ENCODE measurements at places on chromosomes 11 and 22.

- DNase-seq, result no peak
Measured at GRCh38 chr22:17969701-17970113, 54.7 kb downstream of the MICAL3 start.

DNA sequence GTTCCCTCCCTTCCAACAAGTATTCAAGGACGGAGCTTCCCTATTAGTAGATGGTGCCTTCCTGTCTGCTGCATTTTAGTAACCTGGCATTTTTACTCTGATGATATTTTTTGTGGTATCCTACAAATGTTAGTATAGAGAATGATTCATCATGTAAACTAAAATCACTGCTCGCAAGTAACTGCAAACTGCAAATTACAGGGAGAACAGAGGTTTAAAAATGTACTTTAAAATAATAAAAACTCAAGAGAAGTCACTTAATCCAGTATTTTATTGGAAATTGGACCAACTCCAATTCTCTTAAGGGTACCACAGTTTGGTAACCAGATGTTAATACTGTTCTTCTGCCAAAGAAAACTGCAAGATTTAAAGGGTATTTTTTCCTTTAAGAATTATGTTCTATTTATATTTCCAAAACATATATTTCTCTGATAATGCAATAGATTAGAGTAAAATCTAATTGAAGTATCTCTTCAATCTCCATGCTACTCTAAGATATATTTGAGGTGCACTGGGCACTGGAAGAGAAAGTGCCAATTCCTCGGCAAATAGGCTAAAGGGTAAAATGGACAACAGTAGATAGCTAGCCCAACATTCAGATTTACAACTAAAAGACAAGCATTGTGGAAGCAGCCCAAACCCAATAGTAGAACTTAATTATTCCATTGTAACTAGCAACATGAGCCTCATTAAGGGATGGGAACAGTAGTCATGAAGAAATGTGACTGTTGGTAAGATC lies 298.0 kb downstream of the TTC28 start:
- no peak for DNase-seq

- no peak for DNase-seq
Measured at GRCh38 chr11:118620529-118621070, 13.2 kb downstream of the PHLDB1 start.

DNA sequence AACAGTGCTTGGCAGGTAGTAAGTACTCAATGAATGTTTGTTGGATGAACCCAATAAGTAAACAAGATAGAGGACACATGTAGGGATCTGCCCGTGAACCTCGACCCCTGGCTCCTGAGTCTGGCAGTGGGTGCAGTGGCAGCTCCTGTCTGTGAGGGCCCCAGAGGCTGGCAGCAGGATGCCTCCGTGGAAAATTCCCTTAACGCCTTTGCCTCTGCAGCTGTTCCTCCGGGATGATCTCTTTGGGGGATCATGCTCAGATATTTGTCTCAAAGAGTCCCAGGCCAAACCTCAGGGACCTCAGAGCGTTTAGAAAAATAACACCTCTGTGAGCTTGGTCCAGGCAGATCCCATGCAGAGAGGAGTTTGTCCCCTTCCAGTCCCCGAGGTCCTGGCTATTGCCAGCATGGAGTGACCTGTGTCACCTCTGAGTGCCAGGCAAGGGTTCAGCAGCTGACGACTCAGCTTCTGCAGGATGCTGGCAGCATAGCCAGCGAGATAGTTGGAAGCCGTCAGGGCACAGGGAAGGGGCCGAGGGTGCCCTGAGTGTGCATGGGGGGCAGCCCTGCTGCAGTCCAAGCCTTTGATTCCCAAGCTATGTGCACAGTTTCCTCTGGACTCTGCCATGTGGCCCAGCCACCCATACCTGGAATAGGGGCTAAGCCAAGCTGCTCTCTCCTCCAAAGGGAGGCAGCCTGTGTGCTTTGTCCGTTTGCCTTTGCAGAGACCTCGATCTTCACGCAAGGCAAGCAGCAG lies 613 bp upstream of the MCHR1 start:
- no peak for DNase-seq

- peak; percentile 61 for DNase-seq
Measured at GRCh38 chr22:46969491-46969890, 207.0 kb downstream of the TBC1D22A start.

DNA sequence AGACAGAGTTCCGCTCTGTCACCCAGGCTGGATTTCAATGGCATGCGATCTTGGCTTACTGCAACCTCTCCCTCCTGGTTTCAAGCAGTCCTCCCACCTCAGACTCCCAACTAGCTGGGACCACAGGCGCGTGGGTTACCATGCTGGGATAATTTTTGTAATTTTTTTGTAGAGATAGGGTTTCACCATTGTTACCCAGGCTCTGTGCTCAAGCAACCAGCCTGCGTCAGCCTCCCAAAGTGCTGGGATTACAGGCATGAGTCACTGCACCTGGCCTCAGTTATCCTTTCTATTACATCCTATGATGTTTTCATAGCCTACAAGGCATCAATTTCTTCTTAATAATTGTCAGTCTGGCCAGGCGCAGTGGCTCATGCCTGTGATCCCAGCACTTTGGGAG lies 36.5 kb downstream of the LRRC74B start:
- DNase-seq, result no peak

DNA sequence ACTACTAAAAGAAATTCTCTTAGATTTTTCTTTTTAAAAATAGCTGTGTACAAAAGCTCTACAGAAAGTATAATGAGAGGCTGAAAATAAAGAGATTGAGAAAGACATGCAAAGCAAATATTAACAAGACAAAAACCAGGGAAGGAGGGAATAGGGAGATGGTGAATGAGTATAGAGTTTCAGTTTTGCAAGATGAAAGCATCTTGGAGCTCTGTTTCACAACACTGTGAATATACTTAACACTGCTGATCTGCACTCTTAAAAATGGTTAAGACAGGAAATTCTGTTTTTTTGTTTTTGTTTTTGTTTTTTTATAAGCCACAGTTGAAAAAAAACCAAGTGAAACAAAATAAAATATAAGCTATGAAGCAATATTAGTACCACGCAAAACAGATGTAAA lies 5.5 kb downstream of the TMEM218 start:
- no peak for DNase-seq

GRCh38 chr11:65133724-65134123 lies 595 bp downstream of the SYVN1 start:
- DNase-seq, result no peak

- DNase-seq, result no peak
Measured at GRCh38 chr11:125274309-125274708, 109.8 kb downstream of the PKNOX2 start.

- DNase-seq, result no peak
Measured at GRCh38 chr11:131580476-131580875, 210.1 kb downstream of the NTM start.

GRCh38 chr11:122202161-122202950 lies 86.3 kb upstream of the BLID start:
- no peak for DNase-seq

DNA sequence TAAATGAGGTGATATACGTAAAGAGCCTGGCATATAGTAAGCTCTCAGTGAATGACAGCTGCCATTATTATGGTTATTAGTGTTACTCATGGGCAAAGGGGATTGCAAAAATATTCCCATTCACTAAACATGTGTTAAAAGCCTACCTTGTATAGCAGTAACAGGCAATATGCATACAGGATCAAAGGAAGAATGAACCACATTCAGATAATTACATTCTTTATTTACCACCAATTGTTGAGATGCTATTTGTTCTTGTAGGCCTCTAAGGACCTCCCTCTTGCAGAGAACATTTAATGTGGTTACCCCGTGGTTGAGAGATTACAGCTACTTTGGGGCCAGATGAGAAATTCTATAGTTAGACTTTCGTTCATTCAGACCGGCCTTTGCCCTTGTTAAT lies 82.7 kb upstream of the DRD2 start:
- no peak for DNase-seq

DNA sequence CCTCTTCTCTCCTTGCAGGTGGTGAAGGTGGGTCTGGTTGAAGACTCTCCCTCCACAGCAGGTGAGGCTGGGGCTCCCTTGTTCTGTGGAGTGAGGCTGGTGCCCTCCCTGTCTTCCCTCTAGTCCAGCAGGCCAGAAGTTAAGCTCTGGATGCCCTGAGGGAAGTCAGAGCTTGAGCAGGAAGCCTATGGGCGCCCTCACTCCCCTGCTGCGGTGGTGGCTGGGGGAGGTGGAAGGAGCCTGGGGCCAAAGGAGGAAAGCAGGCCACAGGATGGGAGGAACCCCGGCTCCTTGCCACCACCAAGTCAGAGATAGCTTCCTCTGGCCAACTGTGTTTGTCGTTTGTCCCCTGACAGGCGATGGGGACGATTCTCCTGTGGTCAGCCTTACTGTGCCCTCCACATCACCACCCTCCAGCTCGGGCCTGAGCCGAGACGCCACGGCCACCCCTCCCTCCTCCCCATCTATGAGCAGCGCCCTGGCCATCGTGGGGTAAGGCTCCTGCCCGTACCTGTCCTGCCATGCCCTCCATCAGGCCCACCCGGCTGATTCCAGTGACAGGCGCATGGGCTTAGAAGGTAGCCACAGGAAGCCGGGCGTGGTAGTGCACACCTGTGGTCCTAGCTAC lies 29.5 kb upstream of the RAB1B start:
- DNase-seq, result no peak

GRCh38 chr11:66447012-66447411 lies 8.4 kb upstream of the MRPL11 start:
- DNase-seq, result no peak

DNA sequence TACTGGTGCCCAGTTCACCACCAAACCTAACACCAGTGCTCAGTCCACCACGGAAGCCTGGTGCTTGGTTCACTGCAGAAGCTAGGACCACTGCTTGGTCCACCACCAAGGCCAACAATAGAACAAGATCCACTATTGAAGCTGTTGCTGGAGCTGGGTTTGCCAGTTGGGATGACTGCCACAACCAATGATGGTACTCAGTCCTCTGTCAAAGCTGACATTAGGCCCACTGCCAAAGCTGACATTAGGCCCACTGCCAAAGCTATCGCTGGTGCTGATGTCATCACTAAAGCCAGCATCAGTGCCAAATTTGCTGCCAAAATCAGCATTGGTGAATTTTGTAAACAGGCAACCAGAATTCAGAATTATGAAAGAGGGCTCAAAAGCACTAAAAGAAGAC lies 1850.2 kb upstream of the RAG2 start:
- no peak for DNase-seq

DNA sequence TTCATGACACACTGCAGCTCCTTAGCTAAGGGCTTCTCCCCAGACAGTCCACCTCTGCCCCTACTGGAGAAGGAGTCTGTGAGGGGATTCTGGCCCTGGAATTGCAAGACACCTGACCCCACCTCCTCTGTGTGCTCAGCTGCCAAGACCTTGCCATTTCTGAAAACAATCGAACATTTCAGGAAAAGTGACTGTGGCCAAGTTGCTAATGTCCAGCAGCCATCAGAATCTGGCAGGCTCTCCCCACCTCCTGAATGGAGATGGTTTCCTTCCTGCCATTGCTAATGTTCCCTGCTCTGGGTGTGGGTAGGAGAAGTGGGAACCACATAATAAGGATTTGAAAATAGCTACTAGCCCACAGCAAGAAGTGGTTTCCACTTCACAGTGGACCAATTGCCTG lies 127.2 kb upstream of the ALX4 start:
- DNase-seq, result no peak

DNA sequence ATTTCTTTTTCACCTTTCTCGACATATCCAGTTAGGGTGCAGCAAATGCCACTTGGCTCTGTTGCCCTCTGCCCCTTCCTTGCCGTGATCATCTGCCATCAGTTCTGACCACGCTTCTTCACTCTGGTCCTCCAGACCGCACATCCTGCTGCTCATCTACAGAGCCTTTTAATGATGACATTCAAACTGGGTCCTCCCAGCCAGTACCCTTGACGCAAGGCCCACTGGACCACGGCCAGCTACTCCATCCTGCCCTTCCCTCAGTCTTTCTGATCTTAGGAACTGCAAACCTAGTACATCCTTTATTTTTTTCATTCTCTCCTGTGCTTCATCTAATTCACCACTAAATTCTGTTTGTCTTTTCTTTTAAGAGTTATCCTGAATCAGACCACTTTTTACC lies 551.8 kb downstream of the NTM start:
- DNase-seq, result no peak

DNA sequence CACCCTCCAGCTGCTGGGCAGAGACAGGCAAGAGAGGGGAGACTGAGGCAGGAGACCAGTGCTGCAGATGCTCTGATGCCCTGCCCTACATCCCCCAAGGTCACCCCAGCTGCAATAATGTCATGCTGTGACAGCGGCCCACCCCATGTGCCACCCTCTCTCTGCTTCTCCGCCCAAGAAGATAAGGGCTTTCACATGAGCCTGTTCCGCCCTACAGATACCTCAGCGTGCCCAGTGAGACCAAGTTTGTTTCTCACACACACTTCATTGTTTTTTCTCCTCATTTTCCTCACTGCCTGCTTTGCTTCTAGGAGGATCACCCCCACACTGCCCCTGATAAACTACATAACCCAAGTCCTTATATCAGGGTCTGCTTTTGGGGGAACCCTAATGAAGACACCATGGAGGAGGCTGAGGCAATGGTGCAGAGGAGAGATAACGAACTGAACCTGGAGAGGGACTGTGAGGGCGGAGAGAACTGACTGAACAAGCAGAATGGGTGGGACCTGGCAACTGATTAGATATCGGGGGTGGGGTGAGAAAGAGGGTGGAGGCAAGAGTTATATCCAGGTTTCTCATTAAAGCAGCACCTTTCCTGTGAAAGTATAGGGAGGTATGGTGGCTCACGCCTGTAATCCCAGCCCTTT lies 37.5 kb upstream of the TSKU start:
- no peak for DNase-seq

- no peak for DNase-seq
Measured at GRCh38 chr11:6544921-6545850, 48.1 kb downstream of the DNHD1 start.

DNA sequence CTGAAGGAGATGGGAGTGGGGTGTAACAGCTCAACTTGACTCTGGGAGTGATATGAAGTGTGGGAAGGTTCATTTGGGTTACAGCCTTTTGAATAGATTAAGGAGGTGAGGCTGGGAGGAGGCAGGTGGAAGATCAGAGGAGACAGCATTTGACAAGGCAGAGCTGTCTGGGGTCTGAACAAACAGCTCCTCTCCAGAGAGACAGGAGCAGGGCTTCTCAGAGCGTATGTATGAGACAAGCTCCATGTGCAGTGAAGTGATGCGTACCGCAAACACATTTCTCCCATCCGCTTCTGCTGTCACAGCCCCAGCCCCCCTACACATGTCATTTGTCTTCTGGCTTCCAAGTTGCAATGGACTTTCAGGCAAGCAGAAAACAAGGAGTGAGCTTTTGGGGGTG lies 137.1 kb upstream of the E2F8 start:
- DNase-seq, result no peak

DNA sequence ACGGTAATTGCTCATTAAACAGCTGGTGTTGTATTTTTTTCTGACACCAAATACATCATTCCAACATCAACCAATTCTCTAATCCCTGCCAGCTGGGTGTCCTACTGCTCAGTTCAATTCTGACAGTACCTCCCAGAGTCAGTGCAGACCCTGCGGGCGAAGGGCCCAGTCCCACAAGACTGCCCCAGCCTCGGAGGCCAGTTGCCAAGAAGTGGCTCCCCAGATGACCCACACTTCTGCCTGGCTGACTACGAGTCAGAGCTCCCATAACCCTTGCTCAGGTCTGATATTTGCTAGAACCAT lies 147.2 kb downstream of the CTTN start:
- no peak for DNase-seq
